Activated T-helper 1 cell treated with anti-CD3 and anti-CD28 coated beads, Interleukin-2, amount 50 U/mL, for 16 hours (primary cell): ENCODE measurements at places on chromosomes 3 and 15.

- DNase-seq = no peak
These were observed 27.0 kb downstream of the TM2D3 start for GRCh38 chr15:101625184-101625583.

- DNase-seq = no peak
These were observed 1.5 kb downstream of the CIB1 start for GRCh38 chr15:90232196-90232595.

- no peak for DNase-seq
These were observed 101.1 kb upstream of the IGF1R start for GRCh38 chr15:98547275-98547674.

DNA sequence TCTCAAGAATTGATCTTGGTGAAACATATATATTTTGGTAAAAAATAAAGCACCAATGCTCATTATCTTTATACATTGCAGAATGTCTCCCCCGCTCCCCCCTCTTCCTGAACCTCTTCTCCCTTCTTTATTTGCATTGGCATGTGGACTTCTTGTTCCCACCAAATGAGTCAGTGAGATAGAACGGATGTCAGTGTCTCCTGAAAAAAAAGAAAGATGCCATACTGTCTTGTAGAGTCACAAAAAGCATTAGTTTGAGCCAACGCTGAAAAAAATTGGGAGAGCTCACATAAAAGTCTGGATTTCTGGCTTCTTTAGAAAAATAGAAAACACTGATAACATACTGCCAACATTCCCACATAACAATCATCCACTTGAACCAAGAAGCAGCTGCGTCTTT is 32.0 kb upstream of the STXBP5L start:
- DNase-seq = no peak

DNA sequence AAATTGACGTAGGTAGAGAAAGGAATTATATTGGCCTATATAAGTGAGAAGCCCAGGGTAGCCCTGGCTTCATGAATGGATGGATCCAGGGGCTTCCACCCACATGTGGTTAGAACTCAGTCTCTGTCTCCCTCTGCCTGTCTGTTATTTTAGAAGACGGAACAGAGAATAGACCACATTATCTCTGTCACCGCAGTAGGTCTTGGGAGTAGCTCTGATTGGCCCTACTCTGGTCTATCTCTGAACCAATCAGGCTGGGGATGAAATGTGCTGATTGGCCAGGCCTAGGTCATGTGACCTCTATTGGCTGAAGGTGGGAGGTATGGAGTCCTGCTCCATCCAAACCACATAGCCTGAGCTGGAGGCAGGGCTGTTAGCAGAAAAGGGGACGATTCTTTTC is 143.0 kb upstream of the PRR23C start:
- no peak for DNase-seq
